AG04449 (cell line): ENCODE measurements at places on chromosomes 16 and 17.

DNA sequence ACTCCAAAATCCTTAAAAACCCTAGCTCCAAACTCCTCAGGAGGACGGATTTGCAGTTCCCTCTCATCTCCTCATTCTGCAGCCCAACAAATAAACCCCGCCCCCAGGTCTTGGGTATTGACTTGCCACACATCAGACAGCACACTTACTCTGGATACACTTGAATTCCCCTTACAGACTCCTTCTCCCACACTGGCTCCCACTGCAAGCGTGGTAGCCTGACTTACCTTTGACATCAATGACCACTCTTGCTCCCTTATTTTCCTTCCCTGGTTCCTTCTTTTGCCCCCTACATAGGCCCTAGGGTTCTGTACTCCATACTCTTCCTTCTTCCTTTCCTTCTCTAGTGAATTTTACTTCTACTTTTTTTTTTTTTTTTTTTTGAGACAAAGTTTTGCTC is 7.5 kb downstream of the RFFL start:
- no peak for DNase-seq

DNA sequence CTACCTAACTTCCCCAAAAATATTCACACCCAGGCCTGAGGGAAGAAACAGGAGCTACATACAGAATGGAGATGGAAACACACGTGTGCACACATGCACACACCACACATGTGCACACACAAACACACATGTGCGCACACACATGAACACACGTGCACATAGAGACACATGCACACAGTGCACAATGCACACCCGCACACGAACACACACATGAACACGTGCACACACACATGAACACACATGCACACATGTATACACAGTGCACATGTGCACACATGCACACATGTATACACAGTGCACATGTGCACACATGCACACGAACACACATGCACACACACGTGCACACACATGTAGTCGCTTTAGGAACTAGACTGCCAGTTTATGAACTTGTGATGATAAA is 18.8 kb downstream of the CA5A start:
- no peak for DNase-seq

GRCh38 chr17:27241346-27241946 is 52.5 kb upstream of the WSB1 start:
- DNase-seq: no peak

DNA sequence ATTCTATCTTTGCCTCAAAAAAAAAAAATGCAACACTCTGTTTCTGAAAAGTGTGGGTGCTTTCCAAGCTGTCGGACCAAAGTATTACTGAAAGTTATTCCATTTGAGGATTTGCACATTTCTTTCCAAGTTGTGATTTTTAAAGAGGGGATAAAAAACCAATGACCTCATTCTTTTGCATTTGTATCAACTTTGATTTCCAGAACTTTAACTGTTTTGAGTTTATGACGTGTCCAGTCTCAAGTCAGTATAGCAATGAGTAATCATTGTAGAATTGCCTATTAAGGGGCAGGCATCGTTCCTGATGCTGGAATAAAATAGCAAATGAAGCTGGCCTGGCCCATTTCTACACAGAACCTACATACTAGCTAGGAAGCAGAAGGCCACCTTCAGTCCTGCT is 229.6 kb upstream of the RBFOX1 start:
- no peak for DNase-seq

DNA sequence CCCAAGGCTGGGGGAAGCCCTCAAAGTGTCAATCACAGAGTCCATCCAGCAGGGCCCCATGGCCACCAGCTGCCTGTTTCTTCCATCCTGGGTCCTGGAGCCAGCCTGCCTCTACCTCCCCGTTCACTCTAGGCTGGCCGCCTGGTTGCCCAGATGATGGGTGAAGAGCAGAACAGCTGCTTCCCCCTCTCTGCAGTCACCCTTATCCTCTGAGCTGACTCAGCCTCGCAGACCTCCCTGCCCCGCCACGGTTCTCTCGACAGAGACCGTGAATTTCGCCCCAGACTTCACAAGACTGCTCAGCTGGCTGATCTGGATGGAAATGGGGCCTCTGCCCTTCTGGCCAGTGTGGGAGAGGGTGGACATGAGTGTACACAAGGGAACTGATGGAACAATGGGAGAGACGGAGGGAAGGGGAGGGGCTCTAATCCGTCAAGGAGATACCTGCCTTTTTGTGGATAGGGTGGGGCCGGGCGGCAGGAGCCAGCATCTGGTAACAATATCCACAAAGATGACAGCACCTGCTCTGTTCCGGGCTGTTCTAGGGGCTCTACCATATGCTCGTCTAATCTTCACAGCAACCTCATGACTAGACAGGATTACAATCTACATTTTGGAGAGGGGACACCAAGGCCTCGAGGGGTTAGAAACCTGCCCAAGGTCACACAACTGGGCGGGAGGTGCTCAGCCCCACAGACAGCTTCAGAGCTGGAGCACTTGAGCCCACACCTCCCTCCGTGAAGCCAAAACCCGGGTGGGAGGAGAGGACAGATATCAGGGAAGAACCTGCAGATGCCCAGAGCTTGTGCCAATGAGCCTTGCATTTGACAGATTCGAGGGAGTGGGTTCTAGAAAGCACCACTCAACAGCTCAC is 136.0 kb downstream of the SDK2 start:
- DNase-seq: no peak

DNA sequence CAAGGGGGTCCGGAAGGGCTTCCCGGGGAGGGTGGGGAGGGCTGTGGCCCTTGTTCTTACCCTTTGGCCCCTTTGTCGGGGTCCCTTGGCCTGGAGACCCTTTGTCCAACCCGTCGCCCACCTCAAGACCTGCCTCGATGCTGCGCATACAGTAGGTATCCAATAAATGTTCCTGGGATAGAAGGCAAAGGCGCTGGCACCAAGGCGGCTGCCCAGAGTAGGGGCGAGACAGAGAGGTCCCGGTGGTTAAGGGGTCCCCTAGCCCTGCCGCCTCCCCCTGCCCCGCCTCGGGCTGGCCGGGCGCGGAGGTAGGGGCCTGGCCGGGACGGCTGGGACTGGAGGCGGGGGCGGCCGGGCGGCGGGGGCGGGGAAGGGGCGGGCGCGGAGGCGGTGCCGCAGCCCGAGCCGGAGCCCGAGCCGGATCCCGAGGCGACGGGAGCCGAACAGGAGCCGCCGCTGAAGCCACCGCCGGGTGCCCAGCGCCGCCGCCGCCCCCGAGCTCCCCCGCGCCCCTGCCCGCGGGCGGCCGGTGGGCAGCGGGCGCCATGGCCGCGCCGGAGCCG is at the start of gene NHERF2:
Gene NHERF2, plus strand, starts transcription at position 442 of the 563 bp plus-strand sequence. Its CDS starts 104 bp downstream, at position 546.
- no peak for DNase-seq

DNA sequence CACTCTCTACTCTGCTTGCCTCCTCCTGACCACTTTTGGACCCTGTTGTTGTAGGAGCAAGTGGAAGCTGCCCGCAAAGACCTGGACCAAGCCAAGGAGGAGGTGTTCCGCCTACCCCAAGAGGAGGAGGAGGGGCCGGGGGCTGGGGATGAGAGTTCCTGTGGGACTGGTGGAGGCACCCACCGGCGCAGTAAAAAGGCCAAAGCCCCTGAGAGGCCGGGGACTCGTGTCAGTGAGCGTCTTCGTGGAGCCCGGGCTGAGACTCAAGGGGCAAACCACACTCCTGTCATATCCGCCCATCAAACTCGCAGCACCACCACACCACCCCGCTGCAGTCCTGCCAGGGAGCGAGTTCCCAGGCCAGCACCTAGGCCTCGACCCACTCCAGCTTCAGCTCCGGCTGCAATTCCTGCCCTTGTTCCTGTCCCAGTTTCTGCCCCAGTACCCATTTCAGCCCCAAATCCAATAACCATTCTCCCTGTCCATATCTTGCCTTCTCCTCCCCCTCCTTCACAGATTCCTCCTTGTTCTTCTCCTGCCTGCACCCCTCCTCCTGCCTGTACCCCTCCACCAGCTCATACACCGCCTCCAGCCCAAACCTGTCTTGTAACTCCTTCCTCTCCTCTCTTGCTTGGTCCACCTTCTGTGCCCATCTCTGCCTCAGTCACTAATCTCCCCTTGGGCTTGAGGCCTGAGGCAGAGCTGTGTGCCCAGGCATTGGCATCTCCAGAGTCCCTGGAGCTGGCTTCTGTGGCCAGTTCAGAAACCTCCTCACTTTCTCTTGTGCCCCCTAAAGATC is 11.0 kb upstream of the PHKG2 start:
- DNase-seq: no peak

DNA sequence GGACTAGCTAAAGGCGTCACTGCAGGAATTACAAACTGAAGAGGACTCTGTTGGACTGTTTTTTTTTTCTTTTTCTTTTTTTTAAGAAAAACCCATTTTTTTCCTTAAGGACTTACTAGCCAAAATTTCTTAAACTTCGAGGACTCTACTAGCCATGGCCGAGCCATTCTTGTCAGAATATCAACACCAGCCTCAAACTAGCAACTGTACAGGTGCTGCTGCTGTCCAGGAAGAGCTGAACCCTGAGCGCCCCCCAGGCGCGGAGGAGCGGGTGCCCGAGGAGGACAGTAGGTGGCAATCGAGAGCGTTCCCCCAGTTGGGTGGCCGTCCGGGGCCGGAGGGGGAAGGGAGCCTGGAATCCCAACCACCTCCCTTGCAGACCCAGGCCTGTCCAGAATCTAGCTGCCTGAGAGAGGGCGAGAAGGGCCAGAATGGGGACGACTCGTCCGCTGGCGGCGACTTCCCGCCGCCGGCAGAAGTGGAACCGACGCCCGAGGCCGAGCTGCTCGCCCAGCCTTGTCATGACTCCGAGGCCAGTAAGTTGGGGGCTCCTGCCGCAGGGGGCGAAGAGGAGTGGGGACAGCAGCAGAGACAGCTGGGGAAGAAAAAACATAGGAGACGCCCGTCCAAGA is 878 bp downstream of the HEXIM1 start:
- DNase-seq: no peak
